ENCODE measurements at places on chromosomes 7 and 10.
A peak's percentile ranks its signal among the peaks of the same experiment; 100 is the strongest.

- peak; percentile 66 for DNase-seq
These were observed 10.7 kb downstream of the XPNPEP1 start for GRCh38 chr10:109912335-109913281.

DNA sequence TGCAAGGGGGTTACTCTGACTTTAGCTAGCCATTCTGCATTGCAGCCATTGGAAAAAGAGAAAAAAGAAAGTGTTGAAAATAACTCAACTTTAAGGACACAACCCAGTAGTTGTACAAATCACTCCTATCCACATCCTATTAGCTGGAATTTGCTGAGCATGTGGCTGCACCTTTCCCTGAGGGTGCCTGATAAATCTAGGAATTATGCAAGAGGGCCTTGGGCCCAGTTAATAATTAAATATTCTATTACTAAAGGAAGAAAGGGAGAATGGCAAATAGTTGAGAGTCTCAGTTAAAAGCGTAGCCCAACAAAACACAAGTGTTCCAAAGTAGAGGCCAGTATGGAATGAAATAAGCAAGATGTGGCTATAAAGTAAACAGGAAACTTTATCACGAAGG, 200.9 kb upstream of the CNTNAP2 start:
- DNase-seq = no peak

- DNase-seq = no peak
These were observed 80.5 kb downstream of the ELAPOR2 start for GRCh38 chr7:86978808-86979506.

DNA sequence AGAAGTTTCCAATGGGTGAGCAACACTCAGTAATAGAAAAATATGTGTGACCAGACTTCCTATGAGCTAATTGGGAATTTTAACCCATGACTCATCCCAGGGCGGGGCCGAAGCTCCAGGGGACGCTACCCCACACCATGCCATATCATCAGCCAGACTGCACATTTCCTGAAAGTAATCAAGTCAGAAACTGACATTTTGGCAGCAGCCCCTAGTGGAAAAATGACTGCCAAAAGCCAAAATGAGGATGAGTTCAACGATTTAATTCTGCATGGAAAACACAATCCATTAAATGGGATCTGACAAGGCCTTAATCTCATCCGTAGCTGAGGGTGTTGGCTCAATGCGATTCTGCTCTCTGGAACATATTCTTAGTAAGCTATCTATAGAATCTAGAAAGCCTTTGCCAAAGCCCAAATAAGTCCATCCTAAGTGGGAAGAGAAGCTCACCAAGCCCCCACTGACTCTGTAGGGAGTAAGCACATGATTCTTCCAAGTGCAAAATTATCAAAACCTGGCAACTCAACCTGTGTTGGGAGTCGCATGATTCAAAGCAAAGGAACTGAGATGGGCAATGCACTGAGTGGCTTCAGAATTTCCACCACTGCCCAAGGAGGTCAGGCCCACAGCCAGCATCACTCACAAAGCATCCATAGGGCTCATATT, 93.1 kb upstream of the PDE1C start:
- DNase-seq = peak; percentile 99

- DNase-seq = no peak
These were observed 228.4 kb downstream of the CUX1 start for GRCh38 chr7:102045681-102046372.

DNA sequence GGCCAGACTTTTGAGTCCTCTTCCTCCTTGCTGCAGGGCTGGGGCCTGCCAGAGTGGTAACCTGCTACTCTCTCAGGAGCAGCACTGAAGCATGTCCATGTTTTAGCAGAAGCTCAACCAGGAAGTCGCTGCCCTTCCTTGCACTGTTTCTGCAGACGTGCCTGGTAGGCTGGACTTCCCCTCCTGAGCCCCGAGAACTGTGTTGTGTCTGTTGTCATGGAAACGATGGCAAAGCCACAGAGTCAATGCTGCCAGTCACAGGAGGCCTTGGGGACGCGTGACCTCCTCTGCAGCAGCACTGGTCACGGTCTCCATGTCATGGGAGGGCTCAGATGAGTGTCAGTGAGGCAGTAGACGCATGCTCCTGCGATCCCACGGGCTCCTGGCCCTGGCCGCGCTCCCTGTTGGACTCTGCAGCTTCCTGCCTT, 145.5 kb downstream of the FANK1 start:
- DNase-seq = peak; percentile 44

- no peak for DNase-seq
These were observed at the start of gene NPC1L1 for GRCh38 chr7:44541028-44541869. TSS of gene NPC1L1 (minus strand) at chr7:44541330. CDS start at chr7:44541259, 71 bp downstream.

DNA sequence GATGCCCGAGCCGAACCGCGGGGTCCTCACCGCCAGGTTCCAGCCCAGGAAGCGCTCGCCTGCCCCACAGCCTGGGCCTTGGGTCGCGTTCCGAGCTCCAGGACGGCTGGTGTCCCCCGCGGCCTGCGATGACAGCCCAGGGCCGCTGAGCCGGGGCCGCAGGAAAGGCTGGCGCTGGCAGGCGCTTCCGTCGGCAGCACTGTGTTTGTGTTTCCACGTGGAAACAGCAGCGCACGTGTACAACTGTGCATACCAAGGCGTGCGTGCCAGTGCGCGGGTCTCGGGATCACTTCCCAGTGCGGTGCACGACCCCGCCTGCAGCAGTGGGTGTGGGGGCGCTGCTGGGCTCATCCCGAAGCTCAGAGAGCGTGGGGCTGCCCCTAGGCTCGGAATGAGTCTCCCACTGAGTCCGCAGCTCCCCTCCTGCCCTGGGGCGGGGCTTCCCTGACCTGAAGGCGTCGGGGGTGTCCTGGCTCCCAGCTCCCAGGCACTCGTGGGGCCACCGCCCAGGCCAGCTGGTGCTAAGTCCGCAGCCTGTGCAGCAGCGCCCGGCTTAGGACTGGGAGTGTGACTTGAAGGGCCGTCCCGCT, 17.2 kb downstream of the AP5Z1 start:
- DNase-seq = peak; percentile 37
